ENCODE measurements at places on chromosomes 16 and 17.

- DNase-seq: no peak
Observed at GRCh38 chr16:2008631-2009163, 924 bp downstream of the ZNF598 start.

DNA sequence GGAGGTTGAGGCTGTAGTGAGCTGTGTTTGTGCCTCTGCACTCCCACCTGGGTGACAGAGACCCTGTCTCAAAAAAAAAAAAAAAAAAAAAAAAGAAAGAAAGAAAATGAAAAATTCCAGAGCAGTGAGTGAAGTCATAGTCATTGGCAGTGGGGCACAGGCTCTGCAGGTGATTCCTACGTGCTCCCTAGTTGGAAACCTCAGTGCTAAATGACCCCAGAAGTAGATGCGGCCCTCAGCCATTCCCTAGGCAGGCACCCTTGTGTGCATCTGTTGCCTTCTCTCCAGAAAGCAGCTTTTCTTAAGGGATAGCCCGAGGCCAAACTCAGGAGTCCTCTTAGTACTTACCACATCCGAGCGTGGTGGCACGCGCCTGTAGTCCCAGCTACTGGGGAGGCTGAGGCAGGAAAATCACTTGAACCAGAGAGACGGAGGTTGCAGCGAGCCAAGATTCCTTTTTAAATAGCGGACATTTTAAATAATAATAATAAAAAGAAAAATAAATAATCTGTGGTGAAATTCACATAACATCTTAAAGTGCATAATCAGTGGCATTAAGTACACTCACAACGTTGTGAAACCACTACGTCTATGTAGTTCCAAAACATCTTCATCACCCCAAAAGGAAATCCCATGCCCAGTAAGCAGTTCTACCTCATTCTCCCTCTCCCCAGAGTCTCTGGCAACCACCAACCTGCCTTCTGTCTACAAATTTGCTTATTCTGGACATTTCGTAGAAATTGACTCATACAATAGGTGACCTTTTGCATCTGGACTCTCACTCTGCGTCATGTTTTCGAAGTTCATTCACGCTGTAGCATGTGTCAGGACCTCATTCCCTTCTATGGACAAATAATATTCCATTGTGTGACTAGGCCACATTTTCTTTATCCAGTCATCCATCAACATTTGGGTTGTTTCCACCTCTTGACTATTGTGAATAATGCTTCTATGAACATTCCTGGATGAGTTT is 12.5 kb upstream of the SPHK1 start:
- no peak for DNase-seq

DNA sequence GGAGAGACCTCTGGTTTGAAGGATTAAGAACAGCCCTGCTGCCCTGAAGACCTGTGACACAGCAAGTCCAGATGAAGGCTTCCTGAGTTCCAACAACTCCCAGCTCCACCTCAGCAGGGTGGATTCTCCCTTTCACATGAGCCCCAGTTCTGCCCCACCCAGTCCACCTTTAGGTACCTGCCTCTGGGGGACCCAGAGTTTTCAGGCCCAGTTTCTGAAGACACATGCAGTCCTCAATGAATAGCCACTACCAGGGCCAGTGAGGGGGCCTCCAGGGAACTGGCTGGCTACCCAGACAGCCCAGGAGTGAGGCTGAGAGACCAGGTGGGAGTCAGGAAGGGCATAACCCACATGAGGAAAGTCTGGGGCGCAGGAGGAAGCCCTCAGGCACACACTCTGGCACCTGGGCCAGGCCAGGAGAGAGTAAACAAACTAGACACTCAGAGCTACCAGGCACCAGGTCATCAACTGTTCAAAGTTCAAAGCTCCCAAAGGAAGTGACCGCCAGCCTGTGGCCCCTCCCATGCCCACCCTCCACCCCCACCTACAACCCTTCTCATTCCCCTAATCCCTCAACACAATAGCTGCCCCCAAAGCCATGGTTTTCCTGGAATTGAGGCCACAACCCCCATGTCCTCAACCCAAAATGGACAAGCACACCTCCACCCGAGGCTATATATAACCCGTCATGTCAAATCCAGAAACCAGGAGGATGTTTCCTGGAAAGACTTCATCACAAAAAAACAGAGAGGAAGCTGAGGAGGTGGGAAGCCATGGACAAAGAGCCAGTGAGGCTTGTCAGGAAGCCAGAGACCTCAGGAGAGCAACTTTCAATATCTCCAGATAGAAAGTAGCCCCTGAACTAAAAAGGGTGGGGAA is 2.1 kb downstream of the MYO18A start:
- no peak for DNase-seq

DNA sequence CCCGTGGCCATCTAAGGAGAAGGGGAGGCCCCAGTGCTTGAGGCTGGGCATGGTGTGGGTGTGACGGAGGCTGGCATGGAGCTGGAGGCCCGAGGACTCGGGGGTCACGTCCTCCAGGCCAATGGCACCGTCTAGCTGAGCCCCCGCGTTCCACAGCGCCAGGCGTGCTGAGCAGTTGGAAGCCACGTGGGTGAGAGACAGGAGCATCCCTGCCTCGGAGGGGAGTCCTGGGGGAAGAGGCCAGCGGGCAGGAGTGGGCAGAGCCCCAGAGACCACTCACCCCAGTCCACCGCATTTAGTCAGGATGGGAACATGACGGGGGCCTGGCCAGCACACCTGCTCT is 78.8 kb downstream of the RMI2 start:
- DNase-seq: no peak

- no peak for DNase-seq
Observed at GRCh38 chr17:5516060-5516792, 29.9 kb downstream of the MIS12 start.

- no peak for DNase-seq
Observed at GRCh38 chr17:53150101-53150698, 672.5 kb upstream of the KIF2B start.

DNA sequence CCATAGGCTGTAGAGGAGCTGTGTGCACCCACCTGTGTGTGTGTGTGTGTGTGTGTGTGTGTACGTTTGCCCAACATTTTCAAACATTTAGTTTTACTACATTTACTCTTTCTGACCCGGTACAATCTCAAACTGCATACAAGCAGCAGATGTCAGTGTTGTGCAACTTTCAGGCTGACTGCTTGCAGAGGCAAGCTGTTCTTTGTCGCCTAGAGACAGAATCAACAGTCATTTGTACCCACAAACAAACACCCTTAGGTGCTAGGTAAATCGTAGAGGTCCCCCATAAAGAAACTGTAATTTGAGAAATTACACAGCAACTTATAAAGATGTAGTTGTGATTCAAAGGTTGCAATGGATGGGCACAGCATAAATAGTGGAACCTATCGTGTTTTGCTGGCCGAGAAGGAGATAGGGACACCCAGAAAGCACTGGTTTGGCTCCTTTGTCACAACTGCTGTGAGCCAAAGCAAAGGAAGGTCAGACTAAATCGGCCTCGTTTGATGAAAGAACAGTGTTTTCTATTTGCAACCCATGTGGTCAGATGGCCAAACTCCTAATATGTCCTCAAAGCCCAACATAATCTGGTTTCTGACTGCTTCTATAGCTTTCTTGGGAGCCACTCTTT is 478.4 kb downstream of the TOX3 start:
- DNase-seq: no peak

DNA sequence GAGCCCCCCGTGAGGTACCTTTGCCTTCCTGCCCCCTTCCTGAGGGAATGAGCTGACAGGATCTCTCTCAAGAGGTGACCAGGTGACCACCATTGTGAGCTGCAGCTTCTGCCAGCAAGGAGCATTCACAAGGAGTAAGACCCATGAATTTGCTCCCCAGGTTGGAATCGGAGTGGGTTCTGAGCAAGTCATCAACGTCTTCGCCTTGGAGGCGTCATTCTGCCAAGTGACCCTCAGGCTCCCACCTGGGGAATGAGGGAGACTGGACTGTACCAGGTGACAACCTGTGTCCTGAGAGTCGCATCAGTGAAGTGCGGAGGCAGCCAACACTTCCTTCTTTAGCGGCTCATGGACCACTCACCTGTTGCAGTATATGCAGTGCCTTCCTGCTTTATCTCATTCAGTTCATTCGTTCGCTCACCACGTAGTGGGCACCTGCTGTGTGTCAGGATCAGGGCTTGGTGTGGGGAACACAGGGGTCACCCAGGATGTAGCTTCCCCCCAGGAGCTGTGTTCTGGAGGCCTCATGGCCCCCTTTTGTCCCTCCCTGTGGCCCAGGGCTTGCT is 22.8 kb downstream of the WSCD1 start:
- DNase-seq: no peak

DNA sequence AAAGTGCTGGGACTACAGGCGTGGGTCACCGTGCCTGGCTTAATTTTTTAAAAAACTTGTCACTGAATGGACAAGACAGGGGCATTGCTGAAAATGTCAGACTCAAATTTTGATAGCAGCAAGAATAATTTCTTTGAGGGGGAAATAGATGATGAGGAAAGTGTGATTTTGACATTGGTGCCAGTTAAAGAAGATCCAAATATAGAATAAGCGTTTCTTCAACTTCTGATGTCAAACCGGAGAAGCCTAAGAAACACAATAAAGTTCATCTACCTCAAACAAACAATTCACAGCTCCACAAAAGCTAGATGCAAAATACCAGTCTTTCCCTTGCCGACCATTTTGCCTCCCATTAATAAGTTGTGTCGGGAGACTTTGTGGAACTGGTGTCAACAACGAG is 4.5 kb downstream of the MT1X start:
- no peak for DNase-seq

GRCh38 chr17:1577182-1577581 is 14.6 kb upstream of the PITPNA start:
- DNase-seq: no peak

DNA sequence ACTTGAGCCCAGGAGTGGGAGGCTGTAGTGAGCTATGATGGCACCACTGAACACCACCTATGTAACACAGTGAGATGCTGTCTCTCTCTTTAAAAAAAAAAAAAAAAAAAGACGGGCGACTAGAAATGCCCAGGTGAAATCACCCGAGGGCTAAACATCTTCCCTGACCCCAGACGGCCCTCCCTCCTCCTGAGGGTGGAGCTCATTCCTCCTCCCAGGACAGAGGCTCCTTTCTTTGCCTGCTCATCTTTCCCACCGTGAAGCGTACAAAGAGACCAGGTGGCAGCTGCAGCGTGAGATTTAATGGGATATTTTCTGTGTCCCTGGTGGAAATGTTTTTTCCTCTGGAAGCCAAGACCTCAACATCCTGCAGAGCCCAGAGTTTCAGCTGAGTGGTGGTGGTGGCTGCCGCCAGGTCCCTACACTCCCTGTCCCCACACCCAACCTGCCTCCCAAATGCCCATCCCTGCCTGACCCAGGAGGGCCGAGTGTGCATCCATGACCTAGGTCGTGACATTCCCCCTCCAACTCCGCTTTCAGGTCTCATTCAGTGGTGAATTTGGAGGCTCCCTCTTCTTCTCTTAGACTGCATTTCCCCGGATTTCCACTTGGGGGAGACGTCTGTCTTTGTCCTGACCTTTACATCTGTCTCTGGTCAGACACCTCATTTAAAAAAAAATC is 14.4 kb upstream of the GPRC5B start:
- DNase-seq: peak; percentile 7

GRCh38 chr16:30005341-30006094 is 5.3 kb downstream of the DOC2A start:
- no peak for DNase-seq

DNA sequence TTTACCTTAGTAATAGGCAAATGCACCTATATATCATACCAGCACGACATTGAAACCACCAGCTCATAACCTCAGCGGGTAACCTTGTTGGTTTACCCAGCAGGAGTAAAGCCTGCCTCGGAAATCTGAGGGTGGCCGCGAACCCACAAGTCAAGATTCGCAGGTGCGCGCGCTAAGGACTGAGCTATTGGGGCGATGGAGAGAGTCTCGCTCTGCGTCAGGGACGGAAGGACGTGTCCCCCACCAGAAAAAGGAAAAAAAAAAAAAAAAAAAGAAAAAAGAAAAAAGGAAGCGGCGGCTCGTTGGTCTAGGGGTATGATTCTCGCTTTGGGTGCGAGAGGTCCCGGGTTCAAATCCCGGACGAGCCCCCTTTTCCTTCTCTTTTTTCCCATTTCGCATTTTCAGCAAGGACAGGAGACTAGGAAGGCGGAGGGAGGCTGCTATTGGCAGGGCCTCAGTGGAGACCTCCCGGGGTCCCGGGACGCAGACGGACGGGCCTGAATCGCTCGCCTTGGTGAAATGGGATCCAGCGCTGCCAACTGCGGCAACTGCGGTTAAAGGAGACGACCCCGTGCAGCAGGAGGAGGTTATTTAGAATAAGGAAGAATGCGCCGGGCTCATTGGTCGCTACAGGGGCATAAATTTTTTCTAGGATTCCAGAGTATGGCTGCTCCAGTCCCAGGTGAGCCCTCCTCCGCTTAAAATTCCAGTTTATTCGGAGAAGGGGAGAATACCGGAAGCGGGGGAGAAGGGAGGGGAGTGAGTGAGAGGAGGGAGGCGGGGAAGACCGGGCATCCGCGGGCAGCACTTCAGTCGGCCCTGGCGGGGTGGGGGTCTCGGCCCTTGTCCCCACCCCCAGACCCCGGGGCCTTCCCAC is at the start of gene OR1F1:
TSS of gene OR1F1 (plus strand) at position 407 of the 877 bp plus-strand sequence.
- no peak for DNase-seq

DNA sequence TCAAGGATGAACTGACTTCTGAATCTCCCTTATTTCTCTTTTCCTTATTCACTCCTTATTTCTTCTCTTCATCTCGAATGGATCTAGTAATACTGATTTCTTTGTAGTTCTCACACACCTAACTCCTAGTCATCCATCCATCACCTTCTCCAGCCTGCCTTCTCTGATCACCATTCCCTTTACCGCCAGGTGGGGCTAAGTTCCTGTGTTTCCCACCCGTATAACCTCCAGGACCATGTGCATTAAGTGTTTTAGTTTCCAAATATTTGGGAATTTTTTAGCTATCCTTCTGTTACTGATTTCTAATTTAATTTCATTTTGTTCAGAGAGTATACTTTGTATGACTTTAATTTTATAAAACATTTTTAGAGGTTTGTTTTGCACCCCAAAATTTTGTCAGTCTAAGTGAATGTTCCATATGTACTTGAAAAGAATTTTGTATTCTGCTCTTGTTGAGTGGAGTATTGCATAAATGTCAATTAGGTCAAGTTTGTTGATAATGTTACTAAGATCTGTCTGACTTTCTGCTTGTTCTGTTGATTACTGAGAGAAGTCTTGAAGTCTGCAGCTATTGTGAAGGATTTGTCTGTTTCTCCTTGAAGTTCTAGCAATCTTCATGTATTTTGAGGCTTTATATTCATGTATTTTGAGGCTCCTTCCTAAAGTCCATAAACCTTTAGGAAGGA is 8.8 kb downstream of the BPTF start:
- no peak for DNase-seq

DNA sequence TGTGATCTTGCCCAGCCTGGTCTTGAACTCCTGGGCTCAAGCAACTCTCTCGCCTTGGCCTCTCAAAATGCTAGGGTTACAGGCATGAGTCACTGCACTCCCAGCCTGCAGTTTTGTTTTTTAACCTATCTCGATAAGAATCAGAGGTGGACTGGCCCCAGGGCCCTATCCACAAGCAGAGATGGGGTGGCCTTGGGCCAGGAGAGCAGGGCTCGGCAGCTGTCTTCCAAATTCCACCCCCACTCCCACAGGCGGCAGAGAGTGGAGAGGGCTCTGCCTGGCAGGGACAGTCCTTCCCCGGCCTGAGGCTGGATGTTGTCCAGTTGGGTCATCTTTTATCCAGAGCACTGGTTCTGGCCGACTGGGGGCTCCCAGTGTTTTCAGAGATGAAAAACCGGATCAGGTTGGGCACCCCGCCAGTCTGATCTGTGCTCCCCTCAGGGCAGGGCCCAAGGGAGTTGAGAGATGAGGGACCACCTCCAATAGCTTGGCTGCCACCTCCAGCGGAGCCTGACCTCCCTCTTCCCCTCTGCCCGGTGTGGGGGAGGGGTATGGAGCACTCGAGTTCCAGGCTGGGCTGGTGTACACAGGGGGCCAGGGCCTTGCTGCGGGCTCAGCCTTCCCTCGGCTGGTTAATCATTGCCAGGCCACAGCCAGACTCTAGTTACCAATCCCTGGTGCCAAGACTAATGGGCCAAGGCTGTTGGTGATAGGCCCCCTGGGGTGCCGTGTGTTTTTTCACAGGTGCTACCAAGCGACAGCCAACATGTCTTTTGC is 30.3 kb upstream of the MYO15B start:
- DNase-seq: peak; percentile 82

Measured in right renal pelvis (tissue), 4 donors.